Cerebellum (tissue), 4 donors: ENCODE measurements at places on chromosomes 5 and 9. TPM values are rescaled to one million over a fixed set of nuclear protein-coding genes. Genes with fewer than 3 reads are reported as not detected.

ANKRD20A1 gene
- total RNA-seq, result 7.3 TPM

SLC36A2 gene
- total RNA-seq, result not detected

FOXI1 gene
- not detected for total RNA-seq

ROPN1L gene
- 3.2 TPM for total RNA-seq

ADGRD2 gene
- 1.5 TPM for total RNA-seq

FNIP1 gene
- total RNA-seq, result 40.1 TPM

TYRP1 gene
- 4.0 TPM for total RNA-seq

IL9 gene
- not detected for total RNA-seq

CNTFR gene
- total RNA-seq, result 18.6 TPM

RNF183 gene
- total RNA-seq, result not detected

FBLL1 gene
- 20.9 TPM for total RNA-seq

ADRB2 gene
- total RNA-seq, result 1.1 TPM

MPDZ gene
- 53.7 TPM for total RNA-seq

PTTG1 gene
- total RNA-seq, result 32.8 TPM

ZNF454 gene
- 13.9 TPM for total RNA-seq

BARHL1 gene
- total RNA-seq, result 19.3 TPM

PCDHB11 gene
- 12.2 TPM for total RNA-seq

CTNNAL1 gene
- 15.1 TPM for total RNA-seq

SLC6A18 gene
- total RNA-seq, result not detected

DAB2IP gene
- 17.1 TPM for total RNA-seq

PCDHB15 gene
- 25.0 TPM for total RNA-seq
